Stimulated activated CD8-positive, alpha-beta memory T cell treated with anti-CD3 and anti-CD28 coated beads, Interleukin-4, amount 100 ng/mL, for 4 hours (primary cell): ENCODE measurements at places on chromosomes 12 and 14.

DNA sequence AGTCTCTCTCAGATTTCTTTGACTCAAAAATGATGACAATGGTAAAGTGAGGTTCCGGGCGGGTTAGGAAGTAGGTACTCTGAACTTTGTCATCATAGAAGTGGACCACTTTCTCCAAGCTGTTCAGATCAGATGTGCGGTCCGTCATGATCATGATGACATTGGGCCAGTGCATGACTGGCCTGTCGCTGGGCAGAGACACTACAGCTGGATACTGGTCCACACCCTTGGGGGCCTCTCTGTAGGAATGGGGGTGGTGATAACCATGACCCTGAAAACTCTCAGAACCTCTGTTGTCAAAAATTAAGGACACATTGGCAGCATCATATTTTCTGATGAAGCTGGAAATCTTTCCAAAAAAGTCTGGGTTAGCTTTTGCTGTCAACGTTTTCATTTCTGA lies 28.2 kb downstream of the KICS2 start:
- DNase-seq, result no peak

DNA sequence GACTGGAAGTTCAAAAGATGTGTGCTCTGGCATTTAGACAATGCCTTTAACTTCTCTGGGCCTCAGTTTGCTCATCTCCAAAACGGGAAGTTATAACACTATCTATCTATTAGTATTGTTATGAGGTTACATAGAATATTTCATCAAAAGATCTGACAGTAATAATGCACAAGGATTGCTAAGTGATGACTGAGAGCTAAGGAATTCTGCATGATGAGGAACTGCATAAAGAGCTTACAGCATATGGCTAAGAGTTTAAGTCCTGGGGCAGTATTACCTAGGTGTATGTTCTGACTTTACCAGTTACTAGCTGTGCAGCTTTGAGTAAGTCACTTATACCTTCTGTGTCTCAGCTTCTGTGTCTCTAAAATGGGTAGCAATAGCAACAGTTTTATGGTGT lies 160.1 kb upstream of the TMPO start:
- no peak for DNase-seq

GRCh38 chr12:4857472-4858291 lies 52.0 kb upstream of the KCNA1 start:
- peak; percentile 31 for DNase-seq

DNA sequence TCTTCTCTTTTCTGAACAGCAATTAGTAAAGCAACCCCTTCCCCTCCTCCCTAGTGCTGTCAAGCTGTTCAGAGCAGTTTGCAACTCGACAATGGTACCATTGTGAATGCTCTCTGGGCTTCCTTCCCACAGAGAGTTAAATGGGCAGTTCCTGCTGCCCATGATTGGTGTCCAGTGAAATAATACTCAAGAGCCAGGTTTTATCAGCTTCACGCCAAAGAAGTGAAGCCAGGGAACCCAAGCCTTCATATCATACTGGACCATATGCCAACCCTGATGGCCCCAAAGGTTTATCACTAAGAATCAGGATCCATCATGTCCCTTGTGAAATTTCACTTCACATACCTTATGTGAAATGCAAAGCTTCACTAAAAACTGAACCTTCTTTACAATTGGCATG lies 24.7 kb downstream of the INSM2 start:
- no peak for DNase-seq

DNA sequence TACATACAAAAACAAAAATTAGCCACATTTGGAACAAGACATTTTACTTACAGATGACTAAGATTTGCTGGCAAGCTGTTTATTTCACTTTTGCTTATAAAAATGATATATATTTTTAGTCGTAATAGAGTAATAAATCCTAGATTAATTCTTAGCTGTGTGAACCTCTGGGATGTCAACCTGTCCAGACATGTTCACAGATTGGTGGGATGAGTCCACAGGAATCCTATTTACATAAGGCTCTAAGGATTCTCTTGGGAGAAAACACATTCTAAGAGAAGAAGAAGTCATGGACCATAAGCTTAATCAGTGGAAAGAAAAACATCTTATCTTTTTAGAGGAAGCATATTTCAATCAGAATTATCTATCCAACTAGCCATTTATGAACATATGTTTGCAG lies 797.4 kb downstream of the C12orf50 start:
- DNase-seq, result no peak

DNA sequence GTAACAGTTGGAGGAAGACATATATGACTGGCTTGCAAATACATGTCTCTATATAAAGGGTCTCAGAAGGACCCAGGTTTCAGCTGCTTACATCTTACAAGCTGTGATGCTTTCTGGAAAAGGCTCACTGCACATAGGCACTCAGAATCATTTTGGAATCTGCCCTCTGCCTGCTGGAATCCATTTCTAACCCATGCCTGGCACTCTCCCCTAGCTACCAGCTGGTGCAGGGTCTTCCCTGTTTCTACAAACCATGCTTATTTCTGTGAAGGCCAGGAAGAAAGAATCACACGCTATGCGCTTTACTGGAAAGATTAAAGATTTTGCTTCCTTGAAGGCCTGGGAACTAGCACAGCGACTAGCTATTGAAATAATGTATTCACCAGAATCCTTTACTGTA lies 151.3 kb downstream of the DICER1 start:
- no peak for DNase-seq

DNA sequence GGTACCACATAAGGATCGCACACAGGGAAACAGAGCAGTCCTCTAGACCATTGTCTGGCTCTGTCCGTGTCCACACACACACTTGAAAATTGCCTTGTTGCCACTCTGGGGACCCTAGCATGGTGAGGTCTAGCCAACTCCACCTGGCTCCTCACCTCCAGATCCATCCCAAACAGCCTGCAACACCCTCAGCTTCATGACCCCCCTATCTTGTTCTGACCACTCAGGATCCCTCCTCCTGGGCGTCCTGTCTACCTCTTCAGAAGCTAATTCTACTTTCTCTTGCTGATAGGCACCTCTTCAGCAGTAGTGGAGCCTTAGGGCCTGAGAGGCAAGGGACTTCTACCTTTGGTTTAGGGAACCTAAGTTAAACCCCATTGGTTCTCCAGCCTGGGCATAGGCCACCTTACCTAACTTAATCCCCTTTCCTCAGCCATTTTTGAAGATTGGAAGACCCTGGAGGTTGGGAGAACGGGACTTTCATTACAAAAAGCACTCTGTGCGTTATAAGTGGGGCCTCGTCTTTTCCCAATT lies 697 bp upstream of the HOXC5 start:
- DNase-seq, result no peak

DNA sequence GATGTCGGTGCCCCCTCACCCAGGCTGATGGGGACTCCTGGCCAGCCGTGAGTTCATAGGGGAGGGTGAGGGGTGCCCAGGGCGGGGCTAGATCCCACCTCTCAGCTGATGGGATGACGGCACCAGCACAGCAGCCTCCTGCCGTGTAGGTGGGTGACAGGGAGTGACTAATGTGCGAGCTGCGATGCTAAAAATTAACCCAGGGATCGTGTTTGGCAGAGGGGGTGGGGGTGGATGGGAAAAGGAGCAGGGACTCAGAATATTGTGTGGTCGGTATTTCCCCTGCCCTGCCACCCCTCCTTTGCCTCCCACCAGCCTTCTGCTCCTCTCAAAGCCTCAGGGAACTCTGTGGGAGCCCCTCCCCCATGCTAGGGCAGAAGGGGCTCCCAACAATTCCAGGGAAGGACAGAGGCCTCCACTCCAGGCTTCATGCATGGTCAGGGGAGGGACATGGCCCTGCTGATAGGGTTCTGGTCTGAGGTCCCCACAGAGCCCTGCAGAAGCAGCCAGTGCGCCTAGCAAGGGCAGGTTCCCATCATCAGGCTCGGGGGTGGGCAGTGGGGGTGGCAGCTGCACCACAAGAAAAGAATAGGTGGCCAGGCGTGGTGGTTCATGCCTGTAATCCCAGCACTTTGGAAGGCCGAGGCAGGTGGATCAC lies 12.5 kb downstream of the TAMALIN start:
- no peak for DNase-seq

GRCh38 chr12:19351346-19351745 lies 87.9 kb upstream of the AEBP2 start:
- no peak for DNase-seq

DNA sequence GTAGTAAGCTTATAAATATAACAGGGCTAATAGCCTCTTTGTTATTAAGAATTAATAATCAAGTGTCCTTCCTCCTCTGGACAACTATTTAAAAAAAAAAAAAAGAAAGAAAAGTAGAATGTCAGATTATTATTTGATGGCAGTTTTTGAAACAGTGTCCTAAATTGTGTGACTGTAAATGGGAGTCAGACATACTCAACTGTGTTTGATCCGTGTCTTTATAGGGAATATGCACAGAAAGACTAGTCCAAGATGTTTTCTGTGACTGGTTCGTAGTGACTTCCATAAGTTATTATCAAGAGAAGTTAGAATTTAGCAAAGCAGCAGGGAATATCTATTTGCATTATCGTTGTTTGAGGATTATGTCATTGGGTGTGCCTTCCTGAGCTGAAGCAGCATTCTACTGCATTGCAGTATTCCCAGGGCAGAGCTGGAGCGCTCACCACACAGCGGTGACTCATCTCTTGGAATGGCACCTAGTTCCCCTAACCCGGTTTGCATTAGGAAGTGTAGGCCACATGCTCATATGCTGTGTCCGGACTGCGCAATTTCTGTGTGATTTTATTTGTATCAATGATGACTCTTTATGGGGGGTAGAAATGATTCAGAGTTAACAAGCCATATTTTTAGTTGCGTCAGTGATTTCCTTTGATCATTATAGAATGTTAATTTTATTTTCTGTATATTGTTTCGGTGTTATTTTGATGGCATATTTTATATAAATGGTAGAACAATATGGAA lies 7.9 kb downstream of the DYNC1H1 start:
- no peak for DNase-seq

DNA sequence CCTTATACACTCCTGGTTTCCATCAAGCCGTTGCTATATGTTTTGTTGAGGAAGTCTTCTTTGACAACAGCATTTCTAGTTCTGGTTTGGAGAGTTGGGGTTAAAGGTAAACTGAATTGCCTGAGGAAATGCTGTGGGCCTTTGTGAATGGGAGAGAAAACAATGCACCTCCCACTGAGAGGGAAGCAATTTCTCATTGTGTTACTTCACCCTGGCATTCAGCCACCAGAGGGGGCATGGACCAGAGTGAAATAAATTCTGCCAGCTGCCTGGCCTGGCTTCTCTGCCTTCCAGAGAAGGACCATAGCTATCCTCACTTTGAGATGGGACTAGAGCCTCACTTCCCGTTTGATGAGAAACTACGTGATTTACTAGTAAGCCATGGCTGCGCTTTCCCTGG lies 475.3 kb downstream of the EGLN3 start:
- DNase-seq, result no peak

GRCh38 chr12:132432721-132433577 lies 57.0 kb upstream of the FBRSL1 start:
- no peak for DNase-seq

DNA sequence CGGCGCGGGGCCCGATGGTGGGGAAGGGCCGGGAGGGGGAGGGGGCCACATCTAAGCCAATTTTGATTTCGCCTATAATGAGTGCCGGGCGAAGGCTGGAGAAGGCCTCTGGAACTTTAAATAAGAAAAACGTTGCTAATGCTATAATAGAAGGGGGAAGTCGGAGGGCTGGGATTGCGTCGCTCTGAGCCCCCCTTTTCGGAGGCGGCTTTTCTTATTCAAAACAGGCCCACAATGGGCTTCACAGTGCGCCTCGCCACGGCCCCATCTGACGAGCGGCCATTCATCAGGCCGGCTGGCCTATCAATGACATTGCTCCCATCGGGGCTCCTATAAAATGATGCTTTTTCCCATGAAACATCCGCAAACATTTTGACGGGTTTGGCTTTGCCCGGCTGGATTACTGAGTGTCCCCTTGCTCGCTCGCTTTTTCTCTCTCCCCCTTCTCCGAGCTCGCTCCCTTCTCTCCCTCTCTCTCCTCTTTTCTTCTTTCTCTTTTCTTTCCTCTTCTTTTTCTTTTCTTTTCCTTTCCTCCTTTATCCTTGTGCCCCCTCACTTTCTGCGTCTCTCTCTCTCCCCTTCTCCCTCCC lies at the start of gene RFX4:
RFX4 (plus strand) TSS at position 364 of the 590 bp plus-strand sequence. CDS start 317 bp downstream, outside the sequence.
- DNase-seq, result no peak
